Osteoblast (primary cell): ENCODE measurements at places on chromosomes 12 and 14. TPM values are rescaled to one million over a fixed set of nuclear protein-coding genes. Genes with fewer than 3 reads are reported as not detected.
A peak's percentile ranks its signal among the peaks of the same experiment; 100 is the strongest.

DNA sequence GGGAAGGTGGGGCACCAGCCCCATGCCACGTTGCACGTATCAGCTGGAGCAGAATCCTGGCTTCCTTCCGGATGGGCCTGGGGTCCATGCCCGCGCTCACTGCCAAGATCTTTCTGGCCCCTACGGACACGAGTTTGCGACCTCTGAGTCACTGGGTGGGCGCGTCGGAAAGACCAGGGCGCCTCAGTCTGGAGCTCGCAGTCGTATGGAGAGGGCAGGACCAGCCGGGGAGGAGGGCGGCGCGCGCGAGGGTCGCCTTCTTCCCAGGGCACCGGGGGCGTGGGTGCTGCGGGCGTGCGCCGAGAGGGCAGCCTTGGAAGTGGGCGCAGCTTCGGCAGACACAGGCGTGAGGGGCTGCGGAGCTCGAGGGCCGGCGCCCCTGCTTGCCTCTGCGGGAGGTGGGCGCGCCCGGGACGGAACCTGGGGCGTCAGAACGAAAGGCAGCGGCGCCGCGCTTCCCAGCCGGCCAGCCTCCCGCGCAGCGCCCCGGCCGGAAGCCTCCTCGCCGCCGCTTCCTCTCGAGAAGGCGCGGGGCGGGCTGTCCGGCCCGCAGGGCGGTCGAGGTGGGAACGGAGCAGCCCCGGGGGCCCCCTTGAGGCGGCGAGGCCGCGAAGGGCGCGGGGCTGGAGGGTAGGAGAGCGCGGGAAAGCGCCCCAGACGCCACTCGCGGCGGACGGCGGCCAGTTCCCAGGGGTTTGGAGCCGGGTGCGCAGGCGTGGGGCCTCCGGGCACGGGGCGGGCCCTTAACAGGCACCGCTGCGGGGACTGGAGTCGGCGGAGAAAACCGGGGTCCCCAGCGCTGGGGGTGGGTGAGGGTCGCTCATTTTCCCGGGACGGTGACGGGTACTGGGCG lies at the start of gene ARL6IP4:
Gene ARL6IP4 (plus strand): TSS at position 499 of the 853 bp plus-strand sequence. CDS start 459 bp downstream, outside the sequence.
- DNase-seq: peak; percentile 98

DNA sequence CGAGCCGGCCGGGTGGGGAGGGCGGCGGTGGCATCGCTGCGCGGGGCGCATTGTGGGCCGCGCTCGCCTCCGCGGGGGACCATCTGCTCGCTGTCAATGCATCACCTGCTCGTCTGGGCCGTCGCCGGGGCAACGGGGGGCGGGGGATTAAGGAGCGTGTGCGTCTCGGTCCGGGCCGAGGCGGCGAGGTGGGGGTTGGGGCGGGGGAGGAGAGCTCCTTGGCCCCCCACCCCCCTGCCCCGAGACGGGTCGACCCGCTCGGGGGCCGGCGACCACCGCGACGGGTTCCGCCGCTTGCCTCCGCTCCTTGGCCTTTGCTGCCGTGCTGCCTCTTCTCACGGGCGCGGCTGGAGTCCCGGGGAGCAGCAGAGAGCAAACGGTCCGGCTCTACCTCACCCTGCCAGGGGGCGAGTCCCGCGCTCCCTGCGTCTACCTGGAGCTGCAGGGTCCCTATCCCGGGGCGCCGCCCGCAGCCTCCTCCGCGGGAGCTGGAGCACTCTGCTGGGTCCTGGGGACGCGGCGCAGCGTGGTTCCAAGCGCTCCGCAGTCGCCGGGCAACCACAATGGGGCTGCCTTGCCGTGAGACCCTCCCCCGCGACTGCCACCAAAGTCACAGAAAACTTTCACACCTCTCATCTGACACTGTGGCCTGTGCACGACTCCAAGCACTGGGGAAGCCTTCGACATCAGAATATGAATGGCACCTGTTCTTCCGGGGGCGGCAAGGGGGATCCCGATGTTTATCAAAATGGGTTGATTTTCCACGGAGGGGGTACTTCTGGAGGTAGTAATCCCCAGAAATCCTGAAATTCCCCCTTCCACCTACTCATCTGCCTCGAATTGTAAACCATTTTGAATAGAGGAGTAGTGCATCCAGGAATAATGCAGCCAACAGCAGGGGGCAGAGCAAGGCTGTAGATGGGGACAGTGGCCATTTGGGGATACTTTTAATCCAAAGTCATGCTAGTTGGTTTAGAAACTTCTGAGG lies at the start of gene C12orf42:
Gene C12orf42 (minus strand): TSS at position 500 of the 988 bp plus-strand sequence. CDS start 17,542 bp downstream, outside the sequence.
- peak; percentile 61 for DNase-seq

GRCh38 chr14:94016446-94016976 lies 9.6 kb upstream of the OTUB2 start:
- peak; percentile 42 for DNase-seq

OR5AU1 gene
- total RNA-seq: not detected in 2 replicates

DNA sequence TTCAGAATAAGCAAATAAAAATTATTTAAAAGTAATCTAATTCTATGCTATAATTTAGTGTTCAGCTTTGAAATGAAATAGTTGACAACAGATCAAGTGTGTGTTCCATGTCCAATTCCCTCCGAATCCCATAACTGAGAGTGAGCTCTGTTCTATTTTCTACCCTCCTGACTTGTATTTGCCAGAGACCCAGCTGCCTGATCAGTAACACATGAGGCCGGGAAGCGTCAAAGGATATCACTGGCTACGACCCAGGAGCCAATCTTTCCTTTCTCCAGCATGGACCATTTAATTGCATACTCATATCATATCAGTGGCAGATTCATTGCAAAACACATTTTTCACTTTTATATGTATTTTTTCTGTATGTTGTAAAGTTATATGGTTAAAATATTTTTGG lies 108.8 kb upstream of the TSPAN8 start:
- DNase-seq: no peak

GRCh38 chr12:785706-786105 lies 33.3 kb downstream of the WNK1 start:
- DNase-seq: no peak
